ENCODE measurements at places on chromosomes 13 and 19.

- DNase-seq, result no peak
Measured at GRCh38 chr19:42312370-42312769, 739 bp upstream of the TMEM145 start.

- peak; percentile 65 for DNase-seq
Measured at GRCh38 chr19:17775245-17775927, 19.6 kb upstream of the B3GNT3 start.

DNA sequence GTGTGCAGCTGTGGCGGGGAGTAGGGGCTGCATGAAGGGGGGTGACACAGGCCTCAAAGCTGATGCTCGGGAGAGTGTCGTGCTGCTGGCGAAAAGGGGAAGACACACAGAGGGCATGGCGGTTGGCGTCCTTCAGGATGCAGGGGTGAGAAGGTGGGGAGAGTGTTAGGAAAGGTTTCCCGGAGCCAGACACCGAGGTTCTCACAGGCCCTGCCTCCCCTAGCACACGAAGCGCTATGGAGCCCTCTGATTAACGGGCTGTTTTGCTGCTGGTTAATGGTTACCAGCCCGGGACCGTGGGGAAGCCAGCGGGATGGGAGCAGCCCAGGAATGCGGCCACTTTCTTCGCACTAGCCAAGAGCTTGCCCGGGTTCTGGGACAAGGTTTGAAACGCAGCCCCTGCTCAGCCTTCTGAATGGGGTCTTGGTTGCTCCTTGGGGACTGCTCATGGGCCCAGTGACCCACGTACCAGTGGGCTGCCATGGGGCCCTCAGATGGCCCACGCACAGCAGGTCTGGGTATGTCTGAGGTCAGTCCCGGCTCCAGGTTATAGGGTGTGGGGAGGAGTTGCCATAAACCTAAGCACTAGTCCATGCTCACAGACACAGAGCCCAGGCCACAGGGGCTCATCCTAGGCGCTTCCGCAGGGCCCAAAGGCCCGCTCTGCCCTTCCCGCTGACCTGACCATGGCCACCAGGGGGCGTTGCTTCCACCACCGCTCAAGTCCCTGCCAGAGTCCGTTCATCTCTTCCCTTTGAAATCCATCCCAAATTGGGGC, 31.3 kb upstream of the ISYNA1 start:
- DNase-seq, result peak; percentile 66

DNA sequence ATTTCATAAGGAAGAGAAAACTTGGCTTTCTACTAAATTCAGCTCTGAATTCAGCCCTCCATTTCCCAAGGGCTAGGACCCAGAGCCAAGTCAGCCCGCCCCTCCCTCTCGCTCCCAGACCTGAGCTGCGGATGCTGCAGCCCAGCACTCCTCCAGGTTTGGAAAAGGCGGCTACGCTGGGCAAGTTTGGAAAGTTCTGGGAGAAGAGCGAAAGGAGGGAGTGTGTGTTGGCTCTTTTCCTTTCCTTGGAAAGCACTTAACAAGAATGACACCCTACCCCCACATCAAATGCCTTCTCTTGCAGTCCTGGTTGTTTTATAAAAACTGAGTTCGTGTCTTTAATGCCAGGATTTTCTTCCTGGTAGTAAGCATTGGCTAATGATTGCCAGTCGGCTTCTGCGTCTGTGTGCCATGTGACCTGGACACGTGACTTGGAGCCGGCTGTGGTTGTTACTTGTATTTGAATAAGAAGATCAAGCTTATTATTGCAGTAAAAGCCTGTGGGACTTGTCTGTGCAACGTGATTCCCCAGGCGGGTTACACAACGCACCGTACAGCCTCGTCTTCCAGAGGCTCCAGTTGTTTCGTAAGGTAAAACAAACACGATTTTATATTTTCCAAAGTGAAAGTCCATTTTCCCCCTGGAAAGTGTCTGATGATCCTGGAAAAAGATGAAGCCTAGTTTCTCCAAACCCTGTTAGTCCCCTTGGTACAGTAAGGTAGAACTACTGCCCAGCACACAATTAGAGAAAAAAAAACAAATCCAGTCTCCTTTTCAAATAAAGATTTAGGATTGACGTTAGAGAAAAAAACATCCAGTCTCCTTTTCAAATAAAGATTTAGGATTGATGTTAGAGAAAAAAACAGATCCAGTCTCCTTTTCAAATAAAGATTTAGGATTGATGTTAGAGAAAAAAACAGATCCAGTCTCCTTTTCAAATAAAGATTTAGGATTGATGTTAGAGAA, 26.8 kb upstream of the UBE2L5 start:
- peak; percentile 68 for DNase-seq

- DNase-seq, result peak; percentile 14
Measured at GRCh38 chr19:55392820-55393761, 7.4 kb downstream of the RPL28 start.

- no peak for DNase-seq
Measured at GRCh38 chr13:34578471-34578870, 363.6 kb upstream of the NBEA start.

DNA sequence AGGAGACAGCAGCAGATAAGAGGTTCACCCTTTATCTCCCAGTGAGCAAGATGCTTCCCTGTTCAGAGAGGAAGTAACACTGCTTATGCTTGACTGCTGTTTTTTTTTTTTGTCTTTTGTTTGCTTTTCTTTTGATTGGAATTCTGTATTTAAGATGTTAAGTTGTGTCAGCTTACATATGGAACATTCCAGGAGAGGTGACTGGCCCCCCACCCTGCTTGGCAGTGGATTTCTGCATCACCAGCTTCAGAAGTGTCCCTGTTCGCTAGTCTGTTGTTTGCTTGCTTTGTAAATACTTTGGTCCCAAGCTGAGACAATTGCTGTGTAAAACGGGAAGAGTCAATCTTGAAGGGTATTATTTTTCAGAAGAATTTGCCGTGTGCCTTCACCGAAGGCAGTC, 43.0 kb downstream of the IFT88 start:
- DNase-seq, result no peak

DNA sequence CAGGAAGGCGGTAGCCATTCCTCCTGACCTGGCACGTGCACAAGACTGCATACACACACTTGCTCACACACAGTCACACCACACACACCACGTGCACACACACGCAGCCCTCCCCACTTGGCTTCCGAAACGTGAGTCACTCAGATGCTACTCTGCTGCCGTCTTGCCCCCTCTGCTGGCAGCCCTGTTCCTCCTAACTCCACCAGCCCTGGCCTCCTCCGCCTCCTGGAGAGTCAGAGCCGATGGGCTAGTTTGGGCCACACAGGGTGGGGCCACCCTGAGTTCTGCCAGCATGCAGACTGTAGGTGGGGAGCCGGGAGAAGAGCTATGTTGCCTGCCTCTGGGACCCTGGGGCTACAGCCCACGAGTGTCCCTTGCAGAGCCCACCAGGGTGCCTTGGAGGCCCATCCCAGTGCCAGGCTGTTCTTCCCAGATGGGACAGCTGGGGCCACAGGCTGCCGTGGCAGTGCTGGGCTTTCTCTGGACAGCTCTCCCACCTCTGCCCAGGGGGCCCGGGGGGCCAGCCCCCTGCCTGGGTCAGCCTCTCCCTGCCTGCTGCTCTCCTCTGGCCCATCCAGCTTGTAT, 12.1 kb downstream of the PIN1 start:
- DNase-seq, result peak; percentile 67

DNA sequence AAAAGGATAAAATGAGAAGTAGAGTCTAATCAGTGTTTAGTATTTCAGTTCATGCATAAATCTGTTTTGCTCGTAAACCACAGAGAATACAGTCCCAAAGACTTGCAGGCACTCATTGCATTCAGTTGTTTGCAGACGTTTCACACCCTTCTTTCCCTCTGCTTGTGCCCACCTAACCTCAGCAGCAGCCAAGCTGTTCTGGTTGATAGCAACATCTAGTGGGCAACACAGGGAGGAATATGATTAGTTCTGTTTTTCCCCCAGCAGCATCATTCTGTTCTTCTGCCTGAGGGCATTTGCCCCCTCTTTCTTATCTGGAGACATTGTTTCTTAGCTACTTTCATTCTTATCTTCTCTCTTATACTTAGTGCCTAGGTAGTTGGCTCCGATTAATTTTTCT, 135.6 kb downstream of the PAN3 start:
- DNase-seq, result peak; percentile 15

DNA sequence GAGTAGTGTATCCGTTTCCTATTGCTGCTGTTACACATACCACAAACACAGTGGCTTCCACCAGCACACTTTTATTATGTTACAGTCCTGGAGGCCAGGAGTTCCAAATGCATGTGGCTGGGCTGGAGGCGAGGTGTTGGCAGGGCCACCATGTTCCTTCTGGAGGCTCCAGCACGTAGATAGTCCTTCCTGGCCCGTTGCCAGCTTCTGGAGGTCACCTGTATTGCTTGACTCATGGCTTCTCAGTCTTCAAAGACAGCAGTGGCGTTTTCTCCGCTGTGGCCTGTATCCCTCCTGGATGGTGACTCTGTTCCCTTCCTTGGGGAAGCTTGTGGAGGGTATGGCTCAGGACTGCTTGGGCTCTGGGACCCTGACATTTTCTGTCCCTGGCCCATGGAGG, 15.2 kb downstream of the ZNF473 start:
- no peak for DNase-seq

DNA sequence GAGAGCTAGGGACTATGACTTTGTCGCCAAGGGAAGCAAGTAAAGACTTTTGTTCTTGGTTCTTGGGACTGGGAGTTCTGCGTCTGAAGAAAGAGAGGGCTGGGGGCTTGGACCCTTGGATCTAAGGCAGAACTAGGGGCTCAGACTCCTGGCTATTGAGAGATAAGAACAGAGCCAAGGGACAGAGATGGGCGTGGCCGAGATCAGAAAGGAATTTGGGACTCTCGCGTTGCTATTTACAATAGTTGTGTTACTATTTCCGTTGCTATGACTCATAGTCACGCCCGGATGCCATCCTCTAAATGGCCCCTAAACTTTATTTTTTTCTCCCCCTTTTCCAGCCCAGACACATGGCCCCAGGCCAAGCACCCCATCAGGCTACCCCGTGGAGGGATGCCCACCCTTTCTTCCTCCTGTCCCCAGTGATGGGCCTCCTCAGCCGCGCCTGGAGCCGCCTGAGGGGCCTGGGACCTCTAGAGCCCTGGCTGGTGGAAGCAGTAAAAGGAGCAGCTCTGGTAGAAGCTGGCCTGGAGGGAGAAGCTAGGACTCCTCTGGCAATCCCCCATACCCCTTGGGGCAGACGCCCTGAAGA, 759 bp downstream of the PPP1R15A start:
- DNase-seq, result peak; percentile 85

DNA sequence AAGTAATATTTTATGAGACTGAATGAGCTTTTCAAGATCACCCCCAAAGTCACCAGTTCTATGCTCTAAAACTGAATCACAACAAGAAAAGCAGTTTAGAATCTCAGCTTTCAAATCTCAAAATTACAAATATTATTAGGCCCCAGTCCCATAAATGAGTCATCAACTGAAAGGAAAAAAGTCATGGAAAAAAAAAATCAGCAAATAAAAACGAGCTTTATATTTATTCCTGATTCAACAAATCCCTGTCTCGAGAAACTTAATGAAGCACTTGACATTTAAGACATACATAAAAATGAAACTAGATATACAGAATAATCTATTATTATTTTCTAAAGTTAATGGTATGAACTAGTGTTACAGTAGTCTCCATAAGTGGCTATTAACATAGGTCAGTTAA, 203.0 kb downstream of the DIAPH3 start:
- no peak for DNase-seq

- no peak for DNase-seq
Measured at GRCh38 chr13:98544104-98544710, 32.7 kb downstream of the STK24 start.

DNA sequence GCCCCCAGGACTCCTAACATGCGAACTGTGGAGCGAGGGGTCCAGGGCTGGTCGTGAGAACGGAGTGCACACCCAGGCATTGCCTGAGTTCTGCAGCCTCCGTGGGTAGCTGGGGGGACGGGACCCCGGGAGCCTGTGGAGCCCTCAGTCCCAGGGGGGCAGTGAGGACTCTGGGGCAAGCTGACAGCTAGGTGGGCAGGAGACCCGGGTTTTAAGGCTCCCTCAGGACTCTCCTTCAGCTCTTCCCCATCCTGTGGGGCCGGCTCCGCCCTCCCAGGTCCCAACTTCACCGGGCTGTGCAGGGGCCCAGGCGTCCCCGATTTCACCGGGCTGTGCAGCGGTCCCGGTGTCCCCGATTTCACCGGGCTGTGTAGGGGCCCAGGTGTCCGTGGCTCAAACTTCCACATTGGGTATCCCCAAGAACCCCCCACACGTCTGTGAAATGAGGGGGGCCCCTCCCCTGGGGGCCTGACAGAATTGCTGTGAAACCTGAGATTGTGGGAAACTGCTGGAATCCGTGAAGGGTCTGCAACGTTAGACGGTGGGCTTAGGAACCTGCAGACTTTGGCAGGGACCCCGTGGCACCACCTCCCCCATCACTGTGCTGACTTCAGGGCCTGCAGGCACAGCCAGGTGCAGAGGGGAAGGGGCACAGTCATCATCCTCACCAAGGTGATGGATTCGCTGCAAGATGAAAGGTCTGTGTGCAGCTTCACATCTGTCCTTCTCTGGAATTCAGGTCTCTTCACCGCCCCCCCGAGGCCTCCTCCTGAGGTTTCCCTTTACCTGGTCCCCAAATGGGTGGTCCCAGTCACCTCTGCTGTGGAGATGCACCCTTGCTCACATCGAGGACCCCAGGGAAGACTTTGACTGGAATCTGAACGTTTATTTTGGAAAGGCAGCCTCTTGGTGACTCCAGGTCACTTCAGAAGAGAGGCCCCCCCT, 73.2 kb upstream of the MCF2L start:
- no peak for DNase-seq

- no peak for DNase-seq
Measured at GRCh38 chr13:30983431-30983830, 51.0 kb downstream of the TEX26 start.

DNA sequence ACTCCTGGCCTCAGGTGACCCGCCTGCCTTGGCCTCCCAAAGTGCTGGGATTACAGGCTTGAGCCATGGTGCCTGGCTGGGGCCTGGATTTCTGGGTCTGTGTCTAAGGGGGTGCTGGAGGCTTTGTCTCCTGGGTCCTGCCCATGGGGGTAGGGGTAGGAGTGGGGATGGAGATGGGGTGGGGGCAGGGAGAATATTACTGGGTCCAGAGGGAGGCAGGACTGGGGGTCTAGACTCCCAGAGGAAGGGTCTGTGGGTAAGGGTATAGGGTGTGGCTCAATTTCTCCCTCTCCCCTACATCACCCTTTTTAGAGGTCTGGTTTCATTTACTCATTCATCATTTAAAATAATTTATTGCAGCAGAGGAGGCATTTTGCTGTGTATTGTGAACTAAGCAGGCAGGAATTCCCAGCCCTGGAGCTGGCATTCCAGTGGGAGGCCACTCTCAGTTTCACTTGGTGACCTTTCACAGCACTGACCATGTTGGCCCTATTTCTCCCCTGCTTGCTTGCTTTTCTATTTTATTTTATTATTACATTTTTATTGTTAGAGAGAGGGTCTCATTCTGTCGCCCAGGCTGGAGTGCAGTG, 810 bp upstream of the NFKBID start:
- no peak for DNase-seq
